G401 (cell line): ENCODE measurements at places on chromosomes 2 and 18. TPM values are rescaled to one million over a fixed set of nuclear protein-coding genes. Genes with fewer than 3 reads are reported as not detected.

Gene MAP3K19
- not detected in 2 replicates for total RNA-seq

Gene PFN4
- total RNA-seq, result not detected in 2 replicates

Gene ANKRD62
- not detected in 2 replicates for total RNA-seq

Gene MRO
- total RNA-seq, result 0.03 TPM in 1 of 2 replicates, not detected in the other
